ENCODE measurements at places on chromosomes 16 and 17.

- DNase-seq: no peak
These were observed 6.5 kb downstream of the SPNS2 start for GRCh38 chr17:4505187-4505586.

GRCh38 chr16:30740364-30741251, 7.6 kb upstream of the PHKG2 start:
- no peak for DNase-seq

DNA sequence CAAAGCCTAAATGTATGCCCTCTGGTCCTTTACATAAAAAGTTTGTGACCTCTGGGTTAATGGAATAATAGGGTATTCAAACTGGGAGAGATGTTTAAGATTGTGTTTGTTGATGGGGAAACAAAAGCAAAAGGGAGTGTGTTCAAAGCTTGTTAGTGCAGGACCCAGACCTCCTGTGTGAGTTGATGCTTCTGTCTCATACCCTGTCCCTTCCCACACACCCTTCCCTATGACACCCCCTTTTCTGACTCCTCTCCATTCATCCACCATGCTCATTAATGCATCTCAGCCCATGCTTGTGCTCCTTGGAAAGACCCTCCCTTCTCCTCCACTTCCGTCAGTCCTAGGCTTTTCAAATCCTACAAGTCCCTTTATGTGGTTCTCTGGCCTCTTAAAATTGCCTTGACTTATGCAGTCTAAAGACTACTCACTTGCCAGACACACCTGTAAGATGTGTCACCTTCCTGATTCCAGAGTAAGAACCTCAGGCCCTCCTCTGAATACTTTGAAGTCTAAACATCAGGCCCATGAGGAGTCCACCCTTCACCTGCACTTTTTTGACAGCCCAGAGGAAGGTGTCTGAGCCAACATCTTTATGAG, 128.0 kb upstream of the CACNG5 start:
- DNase-seq: no peak

GRCh38 chr17:57363998-57364643, 107.8 kb downstream of the MSI2 start:
- no peak for DNase-seq

DNA sequence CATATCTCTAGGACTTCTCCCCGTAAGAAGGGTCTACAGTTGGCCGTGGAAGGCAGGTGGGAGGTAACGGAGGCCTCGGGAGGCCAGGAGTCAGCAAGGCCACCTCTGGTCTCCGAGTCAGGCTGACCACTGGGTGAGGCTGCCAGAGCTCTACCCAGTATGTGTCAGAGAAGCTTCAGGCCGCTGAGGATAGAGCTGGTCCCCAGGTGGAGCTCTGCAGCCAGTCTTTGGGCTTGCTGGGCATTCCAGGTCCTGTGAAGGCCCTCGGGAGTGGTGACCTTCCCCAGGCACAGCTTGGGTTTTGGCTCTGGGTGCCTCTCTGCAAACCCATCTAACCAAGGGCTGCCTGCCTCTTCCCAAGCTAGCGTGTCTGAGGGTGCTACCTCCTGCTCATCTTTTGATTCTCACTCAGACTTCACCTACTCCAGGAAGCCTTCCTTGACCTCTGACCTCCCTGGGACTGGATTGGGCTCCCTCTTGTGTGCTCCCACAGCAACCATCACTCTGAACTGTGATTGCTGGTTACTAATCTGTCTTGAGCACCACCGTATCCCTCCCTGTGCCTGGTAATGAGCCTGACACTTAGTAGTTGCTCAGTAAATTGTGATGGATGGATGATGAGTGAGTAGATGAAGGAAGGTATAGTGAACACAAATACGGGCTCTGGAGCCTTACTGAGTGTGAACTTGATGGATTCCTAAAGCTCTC, 22.3 kb downstream of the RHBDL3 start:
- no peak for DNase-seq

GRCh38 chr16:13994239-13995106, 74.5 kb downstream of the ERCC4 start:
- DNase-seq: no peak

DNA sequence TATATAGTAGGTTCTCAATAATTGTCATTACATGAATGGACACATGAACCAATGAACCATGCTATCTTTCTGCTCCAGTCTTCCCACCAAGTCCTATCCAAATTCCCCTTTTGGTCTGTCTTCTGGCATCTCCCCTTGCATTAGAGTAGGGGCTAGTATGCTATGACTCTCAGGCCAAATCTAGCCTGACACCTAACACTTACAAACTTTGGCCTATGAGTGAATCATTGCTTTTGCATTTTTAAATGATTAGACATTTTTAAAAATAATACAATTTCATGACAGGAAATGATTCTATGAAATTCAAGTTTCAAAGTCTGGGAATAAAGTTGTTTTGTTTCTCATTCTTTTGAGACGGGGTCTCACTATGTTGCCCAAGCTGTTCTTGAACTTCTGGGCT, 102.5 kb upstream of the MAF start:
- DNase-seq: no peak

DNA sequence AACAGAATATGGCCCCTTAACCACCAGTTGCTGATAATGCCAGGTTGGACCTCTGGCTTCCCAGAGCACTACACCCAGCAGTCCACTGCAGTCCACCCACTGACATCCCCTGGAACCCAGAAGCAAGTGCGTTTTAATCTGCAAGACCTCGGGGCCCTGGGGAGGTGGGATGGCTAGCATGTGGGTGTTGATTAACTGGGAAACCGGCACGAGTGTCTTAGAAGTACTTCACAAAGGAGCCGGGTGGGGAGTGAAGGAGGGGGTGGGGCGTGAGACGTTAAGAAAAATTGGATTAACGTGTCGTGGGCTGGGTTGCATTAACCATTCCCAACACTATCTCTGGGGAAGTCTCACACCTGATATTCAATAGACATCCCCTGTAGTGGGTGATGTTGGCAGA, 6.1 kb upstream of the HIC1 start:
- DNase-seq: no peak

GRCh38 chr17:57308543-57309186, 52.3 kb downstream of the MSI2 start:
- DNase-seq: no peak

DNA sequence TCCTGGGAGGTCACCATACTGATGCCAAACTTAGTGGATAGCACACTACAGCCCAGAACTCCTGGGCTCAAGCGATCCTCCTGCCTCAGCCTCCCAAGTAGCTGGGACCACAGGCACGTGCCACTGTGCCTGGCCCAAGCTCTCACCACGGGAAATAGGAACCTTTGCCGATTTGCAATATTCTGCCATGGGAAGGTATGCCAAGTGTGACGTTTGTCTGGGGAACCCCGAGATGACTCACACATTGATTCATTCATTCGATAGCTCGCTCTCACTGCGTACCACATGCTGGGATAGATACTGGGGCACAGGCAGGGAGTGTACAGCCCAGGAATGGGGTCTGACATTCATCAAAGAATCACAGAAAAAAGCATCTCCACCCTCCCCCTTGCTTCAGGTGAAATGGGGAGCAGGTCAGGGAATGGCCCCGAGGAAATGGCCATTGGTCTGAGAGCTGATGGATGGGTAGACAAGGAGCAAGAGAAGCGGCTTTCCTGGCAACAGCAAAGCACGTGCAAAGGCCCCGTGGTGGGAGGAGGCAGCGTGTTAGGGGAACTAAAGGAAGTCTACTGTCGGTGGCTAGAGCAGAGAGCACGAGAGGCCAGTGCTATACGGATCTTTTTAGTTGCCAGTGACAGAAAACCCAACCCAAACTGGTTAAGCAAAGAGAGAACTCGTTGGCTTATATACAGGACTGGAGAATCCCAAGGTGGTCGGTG, 44.1 kb downstream of the DNAH17 start:
- no peak for DNase-seq

DNA sequence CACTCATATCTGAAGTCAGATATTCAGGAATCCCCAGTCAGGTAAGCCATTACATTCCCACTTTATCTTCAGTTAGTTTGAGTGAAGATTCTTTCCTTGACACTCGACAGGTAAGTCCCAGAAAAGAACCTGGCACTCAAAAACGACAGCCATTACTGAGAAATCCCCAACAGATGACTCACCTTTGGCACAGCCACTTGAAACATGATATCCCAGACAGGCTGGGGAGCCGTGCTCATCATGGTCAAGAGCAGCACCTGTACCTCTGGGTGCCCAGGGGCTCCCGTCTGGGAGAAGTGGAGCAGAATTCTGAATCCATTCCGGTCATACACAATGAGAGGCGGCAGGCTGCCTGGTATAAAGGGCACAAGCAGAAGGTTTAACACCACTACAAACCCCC, 16.8 kb upstream of the COG7 start:
- no peak for DNase-seq

Data from HL-60 (cell line).